ENCODE measurements at places on chromosomes 6 and 20. TPM values are rescaled to one million over a fixed set of nuclear protein-coding genes. Genes with fewer than 3 reads are reported as not detected.

Gene SPINT4
- total RNA-seq = not detected

Gene EFCAB8
- total RNA-seq = under 0.01 TPM

Gene PXDC1
- total RNA-seq = 103 TPM

Gene NHLRC1
- 1.9 TPM for total RNA-seq

Gene CALHM4
- not detected for total RNA-seq

Gene HELZ2
- total RNA-seq = 37.2 TPM

Gene PLG
- total RNA-seq = not detected

Gene BANF2
- total RNA-seq = not detected

Gene ZNF334
- 1.3 TPM for total RNA-seq

All from smooth muscle cell of the coronary artery (primary cell).